ENCODE measurements at places on chromosomes 16 and 17. TPM values are rescaled to one million over a fixed set of nuclear protein-coding genes. Genes with fewer than 3 reads are reported as not detected.

HOXB4 gene
- total RNA-seq = not detected

ACBD4 gene
- 25.5 TPM for total RNA-seq

CAPNS2 gene
- 1.0 TPM for total RNA-seq

LDHD gene
- total RNA-seq = 27.1 TPM

OTOA gene
- total RNA-seq = 0.79 TPM

HSPB9 gene
- total RNA-seq = 0.26 TPM

GDPD3 gene
- 3.7 TPM for total RNA-seq

PERCC1 gene
- total RNA-seq = not detected
